ENCODE measurements at places on chromosomes 5 and 9.
A peak's percentile ranks its signal among the peaks of the same experiment; 100 is the strongest.

- DNase-seq, result peak; percentile 72
Observed at GRCh38 chr9:19922476-19923118, 133.8 kb upstream of the SLC24A2 start.

DNA sequence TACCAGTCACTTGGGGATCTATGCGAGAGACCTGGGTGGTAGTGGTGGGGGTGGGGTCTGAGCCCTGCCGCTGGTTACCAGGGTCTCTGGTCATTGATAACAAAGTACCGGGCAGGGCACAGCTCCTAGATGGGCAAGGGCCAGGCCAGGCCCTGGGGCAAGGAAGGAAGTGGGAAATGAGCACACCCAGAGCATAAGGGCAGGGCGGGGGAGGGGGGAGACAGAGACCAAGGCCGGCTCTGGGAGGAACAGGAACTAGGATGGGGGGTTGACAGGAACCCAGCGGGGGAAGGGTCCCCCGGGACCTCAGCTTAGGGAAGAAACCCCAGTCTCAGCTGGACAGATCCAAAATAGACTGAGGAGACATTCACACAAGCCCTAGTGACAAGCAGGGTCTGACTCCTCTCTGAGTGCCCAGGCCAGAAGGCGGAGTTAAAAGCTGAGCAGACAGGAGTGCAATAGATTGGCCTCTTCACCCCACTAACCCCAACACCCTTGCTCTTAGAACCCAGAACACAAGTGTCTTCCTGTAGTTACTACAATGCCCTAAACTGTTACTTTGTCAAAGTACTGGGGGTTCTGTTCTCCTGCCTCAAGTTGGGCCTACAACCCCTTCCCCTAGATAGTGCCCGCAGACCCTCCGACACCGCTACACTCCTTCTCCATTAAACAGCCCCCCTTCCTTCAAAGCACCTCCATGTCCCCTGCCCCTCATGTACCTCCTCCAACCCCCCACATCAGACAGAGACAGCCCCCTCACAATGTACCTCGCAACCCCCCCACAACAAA is 628 bp downstream of the ATOSB start:
- DNase-seq, result peak; percentile 38

DNA sequence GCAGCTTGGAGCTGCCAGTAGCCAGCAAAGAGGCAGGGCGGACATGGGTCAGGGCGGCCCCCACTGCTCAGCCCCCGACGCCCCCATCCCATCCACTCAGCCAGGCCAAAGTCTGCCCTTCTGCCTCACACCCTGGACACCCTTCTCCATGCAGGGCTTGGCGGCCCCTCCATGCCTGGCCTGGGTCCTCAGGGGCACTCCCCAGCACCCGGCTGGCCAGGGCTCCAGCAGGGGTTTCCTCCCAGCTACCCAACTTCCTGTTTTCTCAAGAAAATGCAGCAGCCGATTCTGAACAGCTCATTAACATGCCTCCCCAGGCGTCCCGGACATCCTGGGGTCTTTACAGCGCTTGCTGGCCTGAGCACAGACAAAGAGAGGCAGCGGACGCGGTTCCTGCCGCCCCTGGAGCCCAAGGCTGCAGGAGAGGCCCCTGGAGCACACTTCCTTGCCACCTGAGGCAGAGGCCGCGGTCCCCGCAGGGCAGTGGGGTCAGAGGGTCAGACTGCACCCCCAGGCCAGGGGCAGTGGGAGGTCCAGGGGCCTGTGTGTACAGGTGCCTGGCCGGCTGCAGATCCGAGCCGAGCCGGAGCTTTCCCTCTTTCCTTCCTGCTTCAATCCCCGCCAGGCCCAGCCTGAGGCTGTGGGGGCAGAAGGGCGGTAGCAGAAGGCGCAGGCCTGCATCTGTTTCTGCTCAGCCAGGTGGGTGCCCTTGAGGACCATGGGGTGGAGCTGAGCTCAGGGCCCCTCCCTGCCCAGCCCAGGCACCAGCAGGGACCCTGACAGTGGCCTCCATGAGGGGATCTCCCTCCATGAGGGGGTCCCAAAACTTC is 18.7 kb upstream of the NRARP start:
- peak; percentile 42 for DNase-seq

- no peak for DNase-seq
Observed at GRCh38 chr9:68759981-68760673, 55.1 kb downstream of the PIP5K1B start.

DNA sequence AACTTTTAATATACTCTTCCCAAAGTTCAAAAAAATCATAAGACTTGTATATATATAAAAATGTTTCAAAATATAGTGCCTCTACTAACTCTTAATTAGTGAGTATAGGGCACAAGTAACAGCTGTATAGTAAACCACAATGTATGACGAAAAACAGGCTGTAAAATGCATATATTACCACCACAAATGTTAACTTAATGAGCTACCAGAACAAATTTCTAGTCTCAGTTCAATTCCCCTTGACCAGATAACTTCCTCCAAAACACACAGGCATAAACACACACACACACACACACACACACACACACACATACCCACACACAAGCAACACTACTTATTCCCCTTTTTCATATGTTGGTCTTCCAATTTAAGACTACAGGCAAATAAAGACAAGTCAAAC is 78.8 kb downstream of the FBXL17 start:
- no peak for DNase-seq

DNA sequence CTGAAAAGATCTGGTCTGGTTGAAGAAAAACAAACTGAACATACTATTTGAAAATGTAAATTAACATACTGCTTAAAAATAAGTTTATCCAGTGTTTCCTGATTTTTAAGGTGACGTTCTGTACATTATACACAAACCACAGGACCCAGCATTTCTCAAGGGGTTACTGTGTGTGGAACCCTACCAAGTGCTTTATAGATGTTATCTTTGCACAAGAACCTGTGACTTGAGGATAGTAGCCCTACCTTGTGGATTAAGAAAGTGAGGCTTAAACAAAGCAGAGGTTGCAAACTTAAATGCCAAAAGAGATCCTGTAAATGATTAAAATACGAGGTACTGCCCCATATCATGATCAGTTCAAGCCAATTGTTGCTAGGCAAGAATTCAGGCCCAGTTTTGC is 4.7 kb downstream of the KLF9 start:
- no peak for DNase-seq

DNA sequence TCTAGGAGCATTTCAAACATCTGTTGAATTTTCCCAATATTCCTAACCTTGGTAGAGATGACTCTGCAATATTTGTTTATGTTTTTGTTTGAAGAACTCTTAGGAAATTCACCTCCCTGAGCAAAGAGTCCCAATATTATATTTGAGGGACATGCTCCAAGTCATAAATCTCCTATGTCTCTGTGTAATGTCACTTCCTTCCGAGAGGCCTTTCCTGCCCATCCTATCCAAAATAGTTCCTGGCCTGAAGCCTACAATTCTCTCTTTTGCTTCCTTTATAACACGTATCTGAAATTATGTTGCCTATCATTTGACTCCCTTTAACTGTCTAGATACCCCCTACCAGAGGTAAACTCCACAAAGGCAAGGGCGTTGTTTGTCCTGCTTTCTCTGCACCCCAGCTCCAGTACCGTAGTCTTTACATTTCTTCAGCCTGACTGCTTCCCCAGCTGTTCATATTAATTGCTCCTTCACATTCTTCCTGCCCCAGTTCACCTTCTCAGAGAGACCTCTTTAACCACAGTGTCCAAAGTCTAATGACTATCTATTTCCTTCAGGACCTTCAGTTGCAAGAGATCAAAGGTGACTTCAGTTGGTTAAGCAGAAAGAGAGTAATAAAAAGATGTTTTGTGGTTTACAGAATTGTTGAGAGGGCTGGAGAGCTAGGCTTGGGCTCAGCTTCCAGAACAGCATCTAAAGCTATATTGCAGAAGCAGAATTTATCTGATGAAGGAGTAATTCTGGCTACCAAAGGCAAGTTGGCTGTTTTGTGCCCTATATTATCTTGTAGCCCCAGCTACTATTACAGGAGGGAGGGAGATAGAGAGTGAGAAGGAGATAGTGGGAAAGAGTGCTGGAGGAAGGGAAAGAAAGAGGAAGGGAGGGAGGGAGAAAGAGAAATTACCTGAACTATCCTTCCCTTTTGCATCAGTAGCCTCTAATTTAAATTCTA is 109.3 kb upstream of the TMEM161B start:
- no peak for DNase-seq

All from SK-N-SH (cell line).